Activated effector memory CD4-positive, alpha-beta T cell treated with anti-CD3 and anti-CD28 coated beads, Interleukin-2, amount 50 U/mL, for 16 hours (primary cell): ENCODE measurements at places on chromosomes 5 and 9.

GRCh38 chr5:145495196-145495595, 339.9 kb downstream of the PRELID2 start:
- no peak for DNase-seq

- no peak for DNase-seq
These were observed 41.2 kb upstream of the COL5A1 start for GRCh38 chr9:134600371-134600770.

DNA sequence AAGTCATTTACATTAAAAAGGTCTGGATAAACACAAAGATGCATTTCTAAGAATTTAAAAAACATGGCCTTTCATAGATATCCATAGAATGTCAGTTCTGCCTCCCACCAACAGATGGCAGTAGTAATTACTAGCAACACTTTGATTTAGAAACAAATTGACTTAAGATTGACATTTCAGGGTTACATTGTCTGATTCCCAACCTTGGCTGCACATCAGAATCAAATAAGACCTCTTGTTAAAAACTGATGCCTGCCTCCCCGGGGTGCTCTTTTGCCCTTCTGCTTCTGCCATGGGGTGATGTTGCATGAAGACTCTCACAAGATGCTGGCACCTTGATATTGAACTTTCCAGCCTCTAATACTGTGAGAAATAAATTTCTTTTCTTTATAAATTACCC, 146.2 kb upstream of the GPR151 start:
- DNase-seq: no peak

GRCh38 chr5:80357671-80358070, 37.9 kb downstream of the SPZ1 start:
- no peak for DNase-seq

DNA sequence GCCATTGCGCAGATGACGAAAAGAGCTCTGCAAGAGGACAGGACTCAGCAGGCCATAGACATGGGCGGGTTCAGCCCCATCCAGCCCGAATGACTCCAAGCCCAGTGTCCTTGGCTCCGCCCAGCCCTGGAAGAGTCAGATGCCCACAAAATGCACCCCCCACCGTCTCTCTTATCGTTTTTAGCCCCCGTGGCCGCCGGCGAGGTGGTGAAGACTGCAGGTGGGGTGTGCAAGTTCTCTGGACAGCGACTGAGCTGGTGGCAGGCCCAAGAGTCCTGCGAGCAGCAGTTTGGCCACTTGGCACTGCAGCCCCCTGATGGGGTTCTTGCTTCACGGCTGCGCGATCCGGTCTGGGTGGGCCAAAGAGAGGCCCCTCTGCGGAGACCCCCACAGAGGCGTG, 2.1 kb downstream of the ADGRD2 start:
- no peak for DNase-seq

- DNase-seq: peak; percentile 69
These were observed 55.8 kb upstream of the SHC3 start for GRCh38 chr9:89234205-89235067.

- DNase-seq: no peak
These were observed 90.3 kb downstream of the SH3GL2 start for GRCh38 chr9:17669206-17669605.

DNA sequence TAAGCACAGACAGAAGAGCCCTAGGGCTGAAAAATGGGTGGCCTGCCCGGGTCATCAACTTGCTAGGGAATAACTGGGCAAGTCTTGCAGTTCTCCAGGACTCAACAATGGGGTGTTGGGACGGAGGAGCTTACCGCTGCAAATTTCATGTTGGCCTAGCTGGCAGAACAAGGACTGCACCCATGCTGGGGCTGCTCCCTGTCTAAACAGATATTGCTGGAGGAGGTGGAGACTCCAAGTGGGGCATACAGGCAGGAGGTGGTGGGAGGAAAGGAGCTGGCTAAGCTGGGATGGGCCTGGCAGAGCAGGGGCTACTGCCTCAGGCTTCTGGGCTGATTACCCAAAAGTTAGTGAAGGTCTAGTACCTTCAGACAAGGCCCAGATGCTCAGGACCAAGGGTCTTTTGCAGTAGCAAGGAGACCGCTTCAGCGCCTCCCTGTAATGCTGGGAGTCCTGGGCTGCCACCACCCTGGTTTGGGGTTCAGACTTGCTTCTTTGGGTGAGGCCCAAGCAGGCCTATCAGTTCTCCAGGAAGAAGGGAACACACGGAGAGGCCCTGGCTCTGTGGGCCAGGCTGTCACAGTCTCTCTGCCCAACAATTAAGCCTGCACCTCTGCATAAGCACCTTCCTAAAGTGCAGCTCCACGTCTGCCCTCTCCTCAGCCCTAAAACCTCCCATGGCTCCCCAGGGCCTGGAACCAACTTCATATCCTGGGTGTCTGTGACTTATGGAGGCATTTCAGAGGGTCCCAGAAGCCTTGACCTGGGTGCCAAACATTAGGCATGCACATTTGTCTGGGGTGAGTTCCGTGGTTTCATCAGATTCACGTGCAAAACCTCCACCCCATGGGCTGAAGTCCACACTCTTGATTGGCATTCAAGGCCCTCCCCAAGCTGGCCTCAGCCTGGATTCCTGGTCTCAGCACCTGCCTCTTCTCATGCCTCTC, 24.2 kb upstream of the KIF12 start:
- DNase-seq: peak; percentile 55

- no peak for DNase-seq
These were observed 74.3 kb upstream of the SSBP2 start for GRCh38 chr5:81825237-81825636.

DNA sequence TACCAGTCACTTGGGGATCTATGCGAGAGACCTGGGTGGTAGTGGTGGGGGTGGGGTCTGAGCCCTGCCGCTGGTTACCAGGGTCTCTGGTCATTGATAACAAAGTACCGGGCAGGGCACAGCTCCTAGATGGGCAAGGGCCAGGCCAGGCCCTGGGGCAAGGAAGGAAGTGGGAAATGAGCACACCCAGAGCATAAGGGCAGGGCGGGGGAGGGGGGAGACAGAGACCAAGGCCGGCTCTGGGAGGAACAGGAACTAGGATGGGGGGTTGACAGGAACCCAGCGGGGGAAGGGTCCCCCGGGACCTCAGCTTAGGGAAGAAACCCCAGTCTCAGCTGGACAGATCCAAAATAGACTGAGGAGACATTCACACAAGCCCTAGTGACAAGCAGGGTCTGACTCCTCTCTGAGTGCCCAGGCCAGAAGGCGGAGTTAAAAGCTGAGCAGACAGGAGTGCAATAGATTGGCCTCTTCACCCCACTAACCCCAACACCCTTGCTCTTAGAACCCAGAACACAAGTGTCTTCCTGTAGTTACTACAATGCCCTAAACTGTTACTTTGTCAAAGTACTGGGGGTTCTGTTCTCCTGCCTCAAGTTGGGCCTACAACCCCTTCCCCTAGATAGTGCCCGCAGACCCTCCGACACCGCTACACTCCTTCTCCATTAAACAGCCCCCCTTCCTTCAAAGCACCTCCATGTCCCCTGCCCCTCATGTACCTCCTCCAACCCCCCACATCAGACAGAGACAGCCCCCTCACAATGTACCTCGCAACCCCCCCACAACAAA, 628 bp downstream of the ATOSB start:
- peak; percentile 72 for DNase-seq

DNA sequence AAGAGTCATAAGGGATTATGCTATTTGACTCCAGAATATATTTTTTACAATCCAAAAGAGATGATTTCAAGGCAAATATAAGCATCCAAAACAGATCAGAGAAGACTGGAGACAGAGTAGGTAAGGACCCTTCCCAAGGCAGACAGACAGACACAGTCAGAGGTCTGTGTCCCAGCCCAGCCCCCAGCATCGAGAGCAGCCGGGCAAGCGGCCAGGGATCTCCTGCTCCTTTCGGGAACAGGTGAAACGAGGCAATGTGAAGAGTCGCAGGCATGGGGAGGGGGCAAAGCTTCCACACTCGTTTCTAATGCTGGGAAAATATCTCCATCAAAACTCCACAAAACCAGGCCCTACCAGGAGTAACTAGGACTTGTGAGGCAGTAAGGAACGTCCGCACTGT, 5.8 kb downstream of the PAEP start:
- DNase-seq: no peak

DNA sequence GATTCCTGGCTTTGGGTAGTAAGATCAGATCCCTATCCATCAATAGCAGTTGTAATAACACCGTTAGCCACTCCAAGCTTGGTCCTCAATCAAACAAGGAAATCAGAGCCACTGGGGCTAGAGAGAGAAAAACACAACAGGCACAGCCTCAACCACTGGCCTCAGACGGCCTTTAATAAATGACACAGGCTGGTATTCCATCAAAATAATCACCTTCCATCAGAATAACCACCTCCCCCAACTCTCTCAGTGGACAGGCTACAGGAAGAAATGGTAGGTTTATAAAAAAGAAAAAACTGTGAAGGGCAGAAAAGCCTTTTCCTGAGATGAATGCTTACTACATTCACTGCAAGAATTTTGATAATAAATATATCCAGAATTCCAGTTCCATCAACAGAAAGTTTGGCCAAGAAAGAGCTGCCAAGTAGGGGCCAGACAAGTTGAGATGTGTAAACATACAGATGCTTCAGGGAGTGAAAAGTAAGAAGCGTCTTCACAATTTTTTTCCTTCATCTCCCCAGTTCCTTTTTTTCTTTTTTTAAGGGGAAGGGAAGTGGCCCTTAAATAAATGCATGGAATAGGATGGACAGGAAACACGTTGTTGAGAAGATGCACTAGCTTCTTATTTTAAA, 5.5 kb downstream of the FOXD1 start:
- no peak for DNase-seq

DNA sequence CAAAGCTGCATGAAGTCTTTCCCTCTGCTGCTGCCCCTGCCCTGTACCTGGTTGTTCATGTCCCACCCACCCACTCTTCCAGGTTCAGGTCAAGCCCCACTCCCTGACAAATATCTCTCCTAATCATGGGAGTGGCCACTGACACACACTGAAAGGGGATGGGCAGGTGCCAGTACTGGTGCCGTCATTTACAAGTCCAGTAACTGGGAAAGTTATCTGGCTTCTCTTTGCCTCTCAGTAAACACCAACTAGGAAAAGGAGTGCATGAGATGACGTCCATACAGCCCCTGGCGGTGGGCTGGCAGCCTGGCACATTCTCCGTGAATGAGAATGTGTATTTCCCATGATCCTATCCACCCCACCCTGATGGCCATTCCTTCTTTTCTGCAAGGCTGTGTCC, 225.2 kb downstream of the FSTL4 start:
- DNase-seq: peak; percentile 17

- no peak for DNase-seq
These were observed 60.9 kb downstream of the DOCK2 start for GRCh38 chr5:169697976-169698375.

- no peak for DNase-seq
These were observed 33.1 kb upstream of the ADRB2 start for GRCh38 chr5:148793261-148793660.

GRCh38 chr5:149370878-149371277, 8.2 kb downstream of the IL17B start:
- DNase-seq: no peak

GRCh38 chr9:68852941-68853340, 147.9 kb downstream of the PIP5K1B start:
- no peak for DNase-seq
